Mammary epithelial cell (primary cell): ENCODE measurements at places on chromosomes 3 and 15.
A peak's percentile ranks its signal among the peaks of the same experiment; 100 is the strongest.

- no peak for DNase-seq
Observed at GRCh38 chr3:41975416-41976103, 13.7 kb upstream of the ULK4 start.

- peak; percentile 41 for DNase-seq
Observed at GRCh38 chr3:170128977-170129431, 52.5 kb downstream of the PHC3 start.

DNA sequence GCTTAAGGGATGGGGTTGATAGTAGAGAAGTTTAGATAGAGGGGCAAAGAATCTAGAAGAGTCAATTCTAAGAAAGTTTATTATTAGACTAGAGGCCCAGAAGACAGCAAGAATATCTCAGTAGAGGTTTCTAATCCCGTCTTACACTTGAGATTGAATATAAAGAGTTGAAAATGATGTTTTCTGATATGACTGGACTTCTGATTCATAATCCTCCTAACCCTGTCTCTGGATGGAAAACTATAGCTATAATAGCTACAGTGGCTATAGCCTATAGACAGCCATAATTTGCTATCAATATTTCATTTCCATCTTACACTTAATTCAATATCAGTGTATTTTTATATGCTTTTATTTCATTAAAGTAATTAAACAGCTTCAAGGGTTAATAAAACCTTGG is 60.0 kb downstream of the GAP43 start:
- DNase-seq: no peak

GRCh38 chr3:66133853-66134445 is 86.9 kb upstream of the SLC25A26 start:
- DNase-seq: no peak

DNA sequence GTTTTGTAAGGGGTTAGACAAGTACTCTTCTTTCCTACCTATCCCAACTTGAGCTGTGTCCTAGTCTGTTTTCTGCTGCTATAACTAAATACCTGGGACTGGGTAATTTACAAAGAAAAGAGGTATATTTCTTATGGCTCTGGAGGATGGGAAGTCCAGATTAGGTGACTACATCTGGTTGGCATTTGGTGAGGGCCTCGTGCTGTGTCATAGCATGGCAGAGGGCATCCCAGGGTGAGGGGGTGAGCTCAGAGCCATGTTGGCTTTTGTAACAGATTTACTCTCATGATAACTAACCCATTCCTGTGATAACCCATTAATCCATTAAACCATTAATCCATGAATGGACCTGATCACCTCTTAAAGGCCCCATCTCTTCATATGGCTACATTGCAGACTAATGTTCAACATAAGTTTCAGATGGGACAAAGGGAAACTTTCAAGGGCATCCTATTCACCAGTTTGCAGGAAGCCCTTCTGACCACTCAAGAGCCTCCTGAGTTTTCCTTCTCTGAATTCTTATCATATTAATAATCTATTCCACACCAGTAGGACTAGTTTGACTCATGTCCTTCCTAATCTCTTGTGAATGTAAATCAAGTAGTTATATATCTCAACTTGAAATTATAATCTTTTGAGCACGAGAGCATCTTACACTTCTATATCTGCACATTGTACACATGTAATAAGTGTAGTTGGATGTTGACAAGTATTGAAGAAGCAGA is 185.7 kb upstream of the ZPLD1 start:
- DNase-seq: peak; percentile 15

- peak; percentile 74 for DNase-seq
Observed at GRCh38 chr3:42123012-42123581, 31.9 kb downstream of the TRAK1 start.

DNA sequence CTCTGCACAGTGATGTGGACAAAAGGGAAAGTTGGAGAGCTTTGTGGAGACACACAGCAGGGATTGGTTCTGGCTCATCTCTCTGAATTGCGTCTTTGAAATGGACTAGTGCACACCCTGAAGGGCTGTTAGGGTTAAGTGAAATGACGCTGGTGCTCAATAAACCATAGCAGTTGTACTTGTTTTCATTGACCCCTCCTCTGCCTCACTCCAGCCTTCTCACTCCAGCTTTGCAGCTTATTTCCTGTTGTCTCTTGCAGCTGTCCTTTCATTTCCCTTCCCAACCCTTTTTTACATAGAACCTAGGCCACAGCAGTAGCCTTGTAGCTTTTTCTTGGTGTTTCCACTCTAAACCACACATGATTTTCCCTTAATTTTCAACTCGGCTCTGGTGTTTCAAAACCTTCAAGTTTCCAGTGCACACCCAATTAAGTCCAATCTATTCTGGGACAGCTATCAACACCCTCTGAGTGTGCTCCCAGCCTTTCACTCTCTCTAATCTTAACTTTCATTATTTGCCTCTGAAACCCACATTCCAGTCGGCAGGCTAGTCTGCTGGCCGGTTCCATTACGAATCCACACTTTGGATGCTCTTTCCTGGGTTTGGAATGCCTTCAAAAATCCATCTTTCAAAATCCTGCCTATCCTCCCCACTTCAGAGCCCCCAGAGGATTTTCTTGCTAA is 6.4 kb downstream of the C3orf52 start:
- no peak for DNase-seq

- DNase-seq: no peak
Observed at GRCh38 chr3:170506556-170506955, 79.3 kb downstream of the SLC7A14 start.

DNA sequence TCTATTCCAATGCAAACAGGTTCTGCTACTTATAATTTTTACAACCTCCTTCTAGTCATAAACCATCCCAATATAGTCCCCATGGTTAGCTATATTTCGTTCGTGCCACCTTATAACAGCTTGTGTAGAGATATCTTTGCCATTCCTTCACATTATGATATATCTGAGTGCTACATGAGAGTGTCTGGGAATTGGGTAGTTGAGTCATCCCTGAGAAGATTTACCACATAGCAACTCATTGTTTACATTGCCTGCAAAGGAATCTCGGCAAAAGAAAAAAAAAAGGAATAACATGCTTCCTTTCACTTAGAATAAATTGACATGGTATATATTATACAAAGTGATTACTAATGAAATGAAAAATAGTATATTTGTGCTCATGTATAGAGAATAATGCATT is 86.0 kb upstream of the VGLL3 start:
- DNase-seq: peak; percentile 71

DNA sequence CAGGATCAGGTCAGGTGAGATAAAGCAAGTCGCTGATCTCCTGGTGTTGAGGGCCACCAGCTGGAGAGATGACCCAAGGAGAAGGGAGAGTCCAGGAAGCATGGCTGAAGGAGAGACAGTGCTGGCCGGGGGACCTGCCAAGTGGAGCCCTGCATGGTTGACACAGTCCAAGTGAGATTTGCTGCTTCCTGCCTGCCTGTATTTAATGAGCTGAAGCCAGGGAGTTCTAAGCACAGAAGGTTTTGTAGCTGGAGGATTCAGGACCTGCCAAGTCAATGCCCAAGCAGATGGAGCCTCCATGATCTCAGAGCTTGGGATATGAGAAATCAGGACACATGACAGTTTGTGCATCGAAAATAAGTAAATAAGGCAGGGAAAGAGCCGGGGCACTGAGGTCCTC is 125.6 kb downstream of the SRGAP3 start:
- no peak for DNase-seq
